NCI-H1417 treated with DMSO at 0.1 percent for 48 hours (cell line): ENCODE measurements at places on chromosomes 16 and 17.

- no peak for DNase-seq
Measured at GRCh38 chr17:8574687-8575086, 55.8 kb downstream of the MYH10 start.

DNA sequence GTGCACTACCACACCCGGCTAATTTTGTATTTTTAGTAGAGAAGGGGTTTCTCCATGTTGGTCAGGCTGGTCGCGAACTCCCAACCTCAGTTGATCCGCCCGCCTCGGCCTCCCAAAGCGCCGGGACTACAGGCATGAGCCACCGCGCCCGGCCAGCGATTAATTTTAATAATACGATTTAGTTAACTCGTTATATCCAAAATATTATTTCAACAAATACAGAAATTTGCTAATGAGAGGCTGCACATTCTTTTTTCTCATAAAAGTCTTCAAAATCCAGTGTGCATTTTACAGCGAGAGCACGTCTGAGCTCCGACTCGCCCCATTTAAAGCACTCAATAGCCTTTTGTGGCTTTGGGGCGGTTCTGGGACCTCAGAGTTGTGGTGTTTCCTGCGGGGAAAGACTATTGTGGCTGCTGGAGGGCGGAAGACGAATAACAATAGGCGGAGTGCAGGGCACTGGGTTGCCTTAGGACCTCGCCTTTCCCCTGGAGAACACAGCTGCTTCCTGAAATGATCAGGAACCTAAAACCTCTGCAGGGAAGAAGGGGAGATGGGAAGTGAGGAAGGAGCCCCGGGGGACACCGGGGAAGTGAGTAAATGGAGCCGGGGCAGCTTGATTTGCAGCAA, 2.9 kb upstream of the ZSCAN10 start:
- no peak for DNase-seq

DNA sequence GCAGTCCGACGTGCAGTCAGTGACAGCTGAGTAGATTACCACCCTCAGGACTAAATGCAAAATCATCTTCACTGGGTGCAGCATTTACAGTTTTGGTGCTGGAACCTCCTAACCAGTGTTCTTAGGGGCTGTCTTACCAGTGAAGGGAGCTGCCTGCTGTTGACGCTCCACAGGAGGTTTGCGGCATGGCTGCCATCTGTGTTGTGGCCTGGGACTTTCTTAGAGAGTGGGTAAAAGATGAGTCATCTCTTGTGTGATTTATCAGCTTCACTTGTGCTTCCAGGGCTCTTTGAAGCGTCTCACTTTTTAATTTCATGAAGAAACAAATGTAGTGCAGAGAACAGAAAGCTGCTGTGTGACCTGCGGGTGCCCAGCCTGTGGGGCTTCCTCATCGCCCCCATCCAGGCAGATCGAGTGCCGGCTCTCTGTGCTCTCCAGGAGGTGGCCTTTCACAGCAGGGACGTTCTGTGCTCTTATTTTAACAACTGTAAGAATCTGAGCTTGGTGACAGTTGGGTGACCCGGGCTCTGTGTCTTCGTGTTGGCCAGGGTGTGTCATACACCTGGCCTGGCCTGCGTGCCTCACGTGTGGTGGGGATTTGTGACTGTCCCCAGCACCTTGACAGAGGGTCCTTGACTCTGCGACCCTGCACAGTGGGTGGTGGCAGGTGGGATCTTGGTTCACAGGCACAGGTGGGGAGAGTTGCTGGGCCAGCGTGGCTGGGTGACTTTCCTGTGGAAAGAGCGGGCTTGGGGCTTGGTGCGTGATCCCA, 24.3 kb upstream of the ZNF750 start:
- DNase-seq = no peak

DNA sequence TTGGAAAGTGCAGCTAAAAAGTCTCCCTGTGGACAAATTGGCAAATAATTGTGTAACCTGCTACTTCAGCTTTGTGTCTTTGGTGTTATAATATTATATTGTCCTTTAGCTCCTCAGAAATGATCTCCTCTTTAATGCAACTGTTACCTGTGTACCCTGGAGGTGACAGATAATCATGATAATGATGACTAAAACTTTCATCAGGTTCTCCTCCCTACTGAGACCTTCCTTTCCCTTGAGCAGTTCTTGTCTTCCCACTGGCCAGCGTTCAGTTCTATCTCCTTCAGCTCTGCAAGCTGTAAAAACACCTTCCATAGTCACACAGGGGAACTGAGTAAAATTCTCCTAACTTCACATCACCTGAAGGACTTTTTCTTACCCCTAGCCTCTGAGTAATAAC, 14.7 kb downstream of the KRT12 start:
- no peak for DNase-seq

- no peak for DNase-seq
Measured at GRCh38 chr17:9479964-9480363, 95.7 kb downstream of the STX8 start.

- no peak for DNase-seq
Measured at GRCh38 chr17:73411313-73411747, 99.5 kb upstream of the CDC42EP4 start.

DNA sequence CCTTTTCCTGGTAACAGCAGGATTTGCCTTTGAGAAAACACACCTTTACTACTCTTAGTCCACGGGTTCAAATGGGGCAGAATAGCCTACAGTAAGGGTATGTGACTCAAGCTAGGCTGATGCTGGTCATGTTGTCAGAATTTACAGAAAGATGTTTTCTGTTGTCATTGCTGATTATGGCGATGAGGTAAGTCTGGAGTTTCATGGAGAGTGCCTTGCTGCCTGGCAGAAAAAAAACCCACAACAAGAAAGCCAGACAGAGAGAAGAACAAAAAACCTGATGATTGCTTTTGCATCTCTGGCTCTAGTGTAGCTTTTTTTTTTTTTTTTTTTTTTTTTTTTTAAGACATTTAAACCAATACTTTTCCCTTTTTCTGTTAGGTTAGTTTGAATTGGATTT, 47.9 kb downstream of the SLC6A4 start:
- DNase-seq = no peak

- no peak for DNase-seq
Measured at GRCh38 chr17:8438441-8438840, 2.8 kb downstream of the NDEL1 start.

DNA sequence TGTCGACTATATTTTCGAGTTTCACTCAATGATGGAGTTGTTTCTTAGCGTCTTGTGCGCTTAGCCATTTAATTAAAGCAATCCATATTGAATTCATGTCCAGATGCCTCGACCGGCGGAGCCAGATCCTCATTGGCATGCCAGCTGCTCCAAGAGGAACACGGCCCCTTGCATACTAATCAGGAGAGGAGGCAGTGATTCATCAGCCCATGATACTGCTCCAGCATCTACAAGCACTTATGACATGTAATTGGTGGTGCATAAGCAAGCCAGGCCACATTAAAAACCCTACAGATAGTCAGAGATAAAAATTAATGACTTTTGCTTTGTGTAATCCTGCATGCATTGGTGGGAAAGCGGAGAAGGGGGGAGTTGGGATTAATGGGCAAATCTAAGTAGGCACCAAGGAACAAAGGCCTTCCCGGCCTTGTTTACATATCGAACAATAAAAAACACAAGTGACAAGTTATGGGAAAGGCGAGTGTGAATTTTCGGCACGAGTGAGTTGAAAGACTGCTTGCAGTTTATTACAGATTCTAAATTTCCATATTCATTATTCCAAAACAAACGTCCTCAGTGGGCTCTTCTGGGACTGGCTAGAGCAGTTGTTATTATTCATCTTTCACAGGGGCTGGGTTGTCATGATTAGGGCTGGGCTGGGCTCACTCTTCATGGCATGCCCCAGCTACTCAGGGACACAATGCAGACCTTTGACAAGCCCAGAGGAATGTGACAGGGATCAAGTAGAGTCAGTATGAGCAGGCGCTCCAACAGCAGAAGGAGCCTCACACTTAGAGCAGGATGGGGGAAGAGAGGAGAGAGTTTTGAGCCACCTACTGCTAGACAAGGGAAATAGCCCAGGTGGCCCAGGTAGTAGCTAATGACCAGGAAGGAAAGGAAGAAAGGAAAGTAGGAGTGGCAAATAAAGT, 281.7 kb upstream of the ZFHX3 start:
- no peak for DNase-seq

DNA sequence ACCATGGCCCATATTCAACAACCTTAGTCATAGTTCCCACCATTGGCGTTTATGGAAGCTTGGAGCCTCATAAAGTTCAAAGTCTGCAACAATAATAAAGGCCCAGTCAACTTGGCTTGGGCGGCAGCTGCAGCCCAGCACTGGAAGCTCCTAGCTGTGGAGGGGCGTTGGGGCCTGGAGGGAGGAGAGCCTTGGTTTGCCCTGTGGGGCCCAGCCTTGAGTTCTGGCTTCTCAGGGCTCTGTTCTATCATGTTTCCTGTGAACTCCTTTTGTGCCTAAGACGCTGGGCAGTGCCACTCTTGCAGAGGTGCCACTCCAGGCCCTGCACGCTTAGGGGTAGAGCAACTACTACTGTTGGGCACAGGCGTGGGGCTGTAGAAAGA, 927 bp upstream of the ENGASE start:
- DNase-seq = no peak

DNA sequence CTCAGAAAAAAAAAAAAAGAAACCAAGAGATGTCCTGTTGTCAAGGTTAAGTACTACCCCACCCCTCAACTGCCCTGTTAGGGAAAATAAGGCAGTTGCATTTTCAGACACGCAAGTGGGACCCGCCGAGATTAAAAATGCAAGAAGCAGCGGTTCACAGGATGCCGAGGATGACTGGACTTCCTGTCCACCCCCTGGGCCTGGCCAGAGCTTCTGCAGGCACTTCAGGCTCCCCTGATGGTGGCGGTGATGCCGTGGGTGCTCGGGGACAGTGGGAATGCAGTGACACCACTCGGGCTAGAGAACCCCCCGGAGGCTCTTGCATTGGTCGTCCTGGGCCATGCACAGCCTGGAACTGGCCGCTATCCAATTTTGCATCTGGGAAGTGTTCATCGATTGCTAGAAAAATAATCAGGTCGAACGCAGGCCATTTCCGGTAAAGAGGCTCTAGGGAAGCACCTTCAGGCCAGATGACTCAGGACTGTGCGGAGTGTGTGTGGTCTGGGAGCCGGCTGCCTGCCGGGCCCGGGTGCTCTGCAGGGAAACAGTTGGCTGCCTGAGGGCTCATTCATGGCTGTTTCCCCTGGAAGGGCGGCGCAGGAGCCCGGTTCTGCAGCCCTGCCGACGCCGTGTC, 13.4 kb upstream of the CRISPLD2 start:
- no peak for DNase-seq

DNA sequence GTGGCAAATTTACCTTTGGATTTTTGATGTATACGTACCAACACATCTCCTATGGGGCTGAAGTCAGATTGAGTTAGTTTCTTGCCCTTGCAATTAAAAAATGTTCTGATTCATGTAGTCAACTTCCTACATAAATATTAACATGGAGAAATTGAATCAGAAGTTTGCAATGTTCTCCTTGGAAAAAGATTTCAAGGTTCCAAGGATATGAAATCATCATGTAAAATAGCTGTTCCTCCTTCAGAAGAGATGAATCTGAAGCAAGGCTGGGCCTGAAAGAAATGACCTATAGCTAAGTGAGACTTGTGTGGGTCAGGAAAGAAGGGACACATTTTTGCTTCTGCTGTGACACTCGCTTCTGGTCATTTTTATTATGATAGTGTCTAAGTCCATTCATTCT, 131.7 kb downstream of the RGS9 start:
- DNase-seq = no peak

DNA sequence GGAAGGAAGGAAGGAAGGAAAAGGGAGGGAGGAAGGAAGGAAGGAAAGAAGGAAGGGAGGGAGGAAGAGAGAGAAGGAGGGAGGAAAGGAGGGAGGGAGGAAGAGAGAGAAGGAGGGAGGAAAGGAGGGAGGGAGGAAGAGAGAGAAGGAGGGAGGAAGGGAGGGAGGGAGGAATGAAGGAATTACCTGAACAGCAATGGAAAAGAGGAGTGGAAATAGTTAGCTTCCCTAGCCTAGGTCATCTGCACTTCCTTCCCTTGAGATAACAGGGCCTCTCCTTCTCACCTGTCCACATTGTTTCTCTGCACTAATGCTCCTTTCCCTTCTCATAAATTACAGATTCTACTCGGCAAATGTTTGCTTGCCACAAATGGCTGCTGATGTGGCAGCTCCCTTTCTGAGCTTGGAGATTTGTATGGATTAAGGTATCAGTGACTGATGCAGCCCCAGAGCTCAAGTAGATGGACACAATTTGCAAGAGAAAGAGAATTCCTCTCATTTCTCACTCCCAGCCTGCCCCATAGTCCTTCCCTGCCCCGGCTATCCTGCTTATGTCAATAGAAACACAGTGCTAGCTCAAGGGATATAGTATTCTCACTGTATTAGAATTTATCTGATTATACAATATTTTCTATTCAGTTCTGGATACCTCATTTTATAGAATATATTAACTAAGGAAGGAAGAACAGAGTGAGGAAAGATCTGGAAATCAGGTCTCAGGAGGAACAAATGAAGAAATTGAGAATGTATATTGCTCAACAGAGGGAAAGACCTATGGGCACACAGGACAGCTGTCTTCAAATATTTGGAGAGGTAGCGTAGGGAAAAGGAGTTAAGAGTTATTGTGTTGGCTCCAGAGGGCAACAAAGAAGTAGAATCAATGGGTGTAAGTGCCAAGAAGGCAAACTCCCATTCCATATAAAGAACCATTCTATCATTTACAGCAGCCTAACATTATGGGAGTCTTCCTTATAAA, 14.6 kb downstream of the HOXB1 start:
- DNase-seq = no peak

DNA sequence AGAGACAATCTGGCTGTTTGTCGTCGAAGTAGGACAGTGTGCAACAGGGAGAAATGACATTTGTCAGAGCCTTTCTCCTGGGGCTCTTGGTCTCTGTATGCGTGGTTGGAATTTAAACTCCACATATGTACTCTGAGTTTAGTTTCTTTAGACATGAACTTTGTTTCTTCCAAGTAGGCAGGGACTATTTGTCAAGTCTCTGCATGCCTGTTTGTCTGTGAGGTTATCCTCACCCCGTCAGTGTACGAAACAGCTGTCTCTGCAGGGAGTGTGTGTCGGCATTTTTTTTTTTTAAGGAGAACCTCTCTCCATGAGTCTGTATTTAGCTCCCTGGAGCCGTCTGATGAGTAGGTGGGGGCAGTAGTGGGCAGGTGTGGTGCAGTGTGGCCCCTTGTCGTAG, 29.7 kb downstream of the NDEL1 start:
- DNase-seq = no peak

- no peak for DNase-seq
Measured at GRCh38 chr16:85733155-85733838, 17.6 kb downstream of the C16orf74 start.

DNA sequence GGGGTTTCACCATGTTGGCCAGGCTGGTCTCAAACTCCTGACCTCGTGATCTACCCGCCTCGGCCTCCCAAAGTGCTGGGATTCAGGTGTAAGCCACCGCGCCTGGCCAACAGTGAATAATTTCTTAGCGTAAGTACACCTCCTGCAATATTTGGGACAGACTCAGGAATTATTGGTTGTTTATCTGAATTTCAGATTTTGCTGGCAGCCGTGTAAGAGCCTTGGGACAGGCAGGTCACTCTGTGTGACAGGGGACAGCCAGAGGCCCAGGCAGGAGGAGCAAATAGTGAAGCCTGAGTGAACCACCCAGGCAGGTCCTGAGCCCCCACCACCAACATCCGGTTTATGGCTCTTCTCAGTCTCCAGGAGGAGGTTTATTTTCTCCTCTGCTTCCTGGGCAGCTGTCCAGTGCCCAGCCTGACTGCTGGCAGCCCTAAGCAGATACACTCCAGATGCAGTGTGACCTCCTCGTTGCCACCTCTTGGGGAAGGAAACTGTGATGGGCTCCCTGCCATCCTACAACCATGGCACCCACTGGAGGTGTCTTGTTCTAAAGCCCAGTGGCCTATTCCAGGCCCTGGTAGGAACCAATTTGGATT, 26.2 kb upstream of the ADORA2B start:
- DNase-seq = no peak

GRCh38 chr16:65104471-65104870, 17.4 kb downstream of the CDH11 start:
- no peak for DNase-seq
